ENCODE measurements at places on chromosomes 12 and 14.

DNA sequence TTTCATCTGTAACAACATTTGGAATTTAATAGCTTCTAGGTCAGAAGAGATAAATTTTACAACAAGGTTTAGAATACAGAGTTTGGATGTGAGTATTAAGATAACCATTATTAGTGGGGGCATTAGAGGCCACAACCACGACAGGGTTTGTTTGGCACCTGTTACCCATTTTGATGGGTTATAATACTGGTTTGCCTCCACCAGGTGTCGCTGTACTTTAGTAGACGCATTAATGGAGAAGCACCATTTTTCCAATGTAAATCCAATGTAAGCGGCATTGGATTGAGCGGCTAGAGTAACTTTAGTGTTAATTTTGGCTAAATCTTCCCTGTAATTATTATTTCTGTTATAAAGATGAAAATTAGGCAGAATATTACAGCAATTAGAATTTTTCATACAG is 136.2 kb downstream of the SLCO1B3 start:
- DNase-seq, result no peak

DNA sequence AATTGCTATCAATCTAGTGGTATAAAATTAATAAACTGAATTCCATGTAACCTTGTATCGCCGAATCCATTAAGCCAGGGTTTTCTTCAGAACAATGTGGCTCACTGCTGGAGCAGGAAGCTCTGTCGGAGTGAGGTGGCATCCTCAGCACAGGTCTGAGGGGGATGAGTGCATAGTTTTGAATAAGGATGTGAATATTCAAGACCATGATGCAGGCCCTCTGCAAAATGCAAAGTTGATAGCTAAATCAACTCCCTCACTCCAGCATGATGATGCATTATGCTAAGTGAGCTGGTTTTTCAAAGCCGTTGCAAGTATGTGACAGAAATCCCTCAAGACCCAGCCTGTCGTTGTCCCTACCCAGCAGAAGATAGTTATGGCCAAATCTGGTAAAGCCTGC is 53.0 kb downstream of the TRIM9 start:
- no peak for DNase-seq

DNA sequence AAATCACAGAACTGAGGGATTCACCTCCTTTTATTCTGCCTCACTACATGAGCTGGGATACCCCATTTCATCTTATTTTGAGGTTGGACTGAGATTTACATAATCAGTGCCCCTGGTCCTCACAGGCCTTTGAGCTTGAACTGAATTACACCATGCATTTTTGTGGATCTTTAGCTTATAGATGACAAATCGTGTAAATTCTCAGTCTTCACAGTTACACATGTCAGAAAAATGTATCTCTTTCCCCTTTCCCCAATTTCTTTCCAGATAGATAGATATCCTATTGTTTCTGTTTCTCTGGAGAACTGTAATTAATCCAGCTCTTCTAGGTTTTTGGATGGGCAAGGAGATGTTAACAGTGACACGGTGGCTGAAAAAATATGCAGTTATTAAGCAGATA is 1778.9 kb upstream of the SEL1L start:
- no peak for DNase-seq

GRCh38 chr12:26520109-26520508 is 312.9 kb downstream of the ITPR2 start:
- DNase-seq, result no peak

All from cortex of kidney (tissue), 1 donor.